ENCODE measurements at places on chromosomes 7 and 10.

DNA sequence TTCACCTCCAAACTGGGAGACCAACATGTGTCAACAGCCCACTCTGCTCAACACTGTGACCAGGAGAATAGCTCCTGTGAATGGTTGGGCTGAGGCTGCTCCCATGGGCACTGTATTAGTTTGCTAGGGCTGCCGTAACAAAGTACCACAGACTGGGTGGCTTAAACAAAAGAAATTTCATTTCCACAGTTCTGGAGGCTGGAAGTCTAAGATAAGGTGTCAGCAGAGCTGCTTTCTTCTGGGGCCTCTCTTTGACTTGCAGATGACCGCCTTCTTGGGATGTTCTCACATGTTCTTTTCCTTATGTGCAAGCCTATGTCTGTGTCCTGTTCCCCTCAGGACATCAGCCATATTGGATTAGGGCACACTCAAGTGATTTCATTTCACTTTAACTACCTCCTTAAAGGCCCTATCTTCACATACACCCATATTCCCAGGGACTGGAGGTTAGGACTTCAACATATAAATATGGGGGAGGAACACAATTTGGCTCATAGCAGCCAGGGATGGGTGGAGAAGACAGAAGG, 90.3 kb downstream of the CPED1 start:
- no peak for DNase-seq

DNA sequence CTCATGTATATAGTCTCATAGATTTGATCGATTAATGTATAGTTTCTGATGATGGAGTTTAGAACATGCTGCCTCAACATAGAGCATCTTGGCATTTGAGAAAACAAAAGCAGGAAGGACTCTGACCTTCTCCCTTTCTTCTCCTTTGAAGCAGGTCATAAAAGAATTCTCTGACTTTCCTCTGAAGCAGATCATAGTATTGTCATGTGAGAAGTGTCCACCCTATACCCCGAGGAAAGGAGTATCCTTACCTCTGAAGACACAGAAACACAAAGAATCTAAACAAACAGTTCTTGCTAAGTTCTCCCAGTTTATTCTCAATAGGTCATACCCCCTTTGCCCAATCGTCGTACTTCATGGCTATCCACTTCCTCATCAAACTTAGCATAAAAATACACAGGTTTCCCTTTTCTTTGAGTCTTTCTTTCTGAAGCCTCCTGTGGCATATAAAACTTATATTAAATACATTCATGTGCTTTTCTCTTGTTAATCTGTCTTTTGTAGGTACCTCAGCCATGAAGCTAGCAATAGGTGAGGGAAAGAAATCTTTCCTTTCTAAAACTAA, 194.9 kb downstream of the REEP3 start:
- no peak for DNase-seq

DNA sequence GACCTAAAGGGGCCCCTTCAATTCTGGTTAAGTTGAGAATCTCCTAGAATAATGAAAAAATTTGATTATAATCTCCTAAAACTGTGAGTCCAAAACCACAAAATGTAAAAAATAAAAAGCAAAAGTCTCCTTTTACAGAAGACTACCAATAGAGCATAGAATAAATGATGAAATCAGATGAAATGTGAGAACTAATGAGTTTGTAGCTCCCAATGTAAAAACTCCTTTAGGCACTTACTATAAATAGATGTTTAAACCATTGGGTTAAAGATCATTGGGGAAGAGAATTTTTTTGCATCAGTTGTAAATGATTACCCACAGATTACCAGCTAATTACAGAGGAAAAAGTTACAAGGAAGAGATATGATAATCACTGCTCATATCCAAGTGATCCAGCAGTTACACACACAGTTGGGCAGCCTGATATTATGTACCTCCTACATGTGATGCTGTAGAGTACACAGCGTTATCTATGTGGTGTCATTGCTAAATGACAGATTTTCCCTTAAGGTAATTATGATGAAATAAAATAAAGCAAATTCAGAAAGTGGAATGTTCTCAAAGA, 282.7 kb upstream of the SEMA3D start:
- DNase-seq: no peak

DNA sequence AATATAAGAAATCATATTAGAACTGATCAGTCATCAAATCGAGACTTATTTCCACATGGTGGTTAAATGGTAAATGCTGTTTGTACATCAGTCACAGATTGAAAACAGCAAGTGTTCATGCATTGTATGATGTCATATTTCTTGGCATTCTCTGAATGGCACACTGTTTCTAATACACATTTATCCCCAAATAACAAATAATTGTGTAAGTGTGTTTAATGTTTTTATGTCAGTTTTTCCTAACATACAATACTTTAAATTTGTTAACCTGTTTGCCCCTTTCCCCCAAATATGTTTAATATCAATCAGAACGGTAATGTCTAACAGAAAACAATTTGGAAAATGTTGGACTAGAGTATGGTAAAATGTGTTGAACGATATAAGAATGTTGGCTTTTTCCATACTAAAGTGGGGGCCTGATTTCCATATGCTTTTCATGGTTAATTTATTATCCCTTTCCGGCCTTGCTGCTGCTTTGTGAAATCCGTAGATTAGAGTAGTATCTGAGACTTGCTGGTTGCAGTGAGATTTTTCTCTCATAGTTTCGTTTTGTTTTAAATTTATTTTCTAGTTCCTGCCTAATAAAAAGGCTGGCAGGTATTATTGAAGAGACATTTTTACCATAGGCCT, 23.7 kb downstream of the RAB18 start:
- DNase-seq: no peak

- DNase-seq: no peak
Observed at GRCh38 chr10:43111101-43111500, 27.1 kb upstream of the CSGALNACT2 start.

DNA sequence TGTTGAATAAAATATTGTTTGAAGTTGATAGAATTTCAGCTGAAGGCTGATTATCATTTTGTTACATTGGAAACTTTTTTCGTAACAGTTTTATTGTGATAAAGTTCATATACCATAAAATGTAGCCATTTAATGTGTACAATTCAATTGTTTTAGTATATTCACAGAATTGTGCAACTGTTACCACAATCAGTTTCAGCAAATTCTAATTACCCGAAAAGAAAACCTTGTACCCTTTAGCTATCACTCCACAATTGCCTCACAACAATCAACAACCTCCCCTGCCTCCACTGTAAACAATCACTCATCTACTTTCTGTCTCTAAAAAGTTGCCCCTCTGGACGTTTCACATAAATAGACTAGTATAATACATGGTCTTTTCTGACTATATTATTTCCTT, 179.7 kb upstream of the BET1 start:
- no peak for DNase-seq

- no peak for DNase-seq
Observed at GRCh38 chr10:132663666-132664365, 122.1 kb downstream of the NKX6-2 start.

- DNase-seq: no peak
Observed at GRCh38 chr10:49649936-49650723, 29.3 kb upstream of the C10orf53 start.

DNA sequence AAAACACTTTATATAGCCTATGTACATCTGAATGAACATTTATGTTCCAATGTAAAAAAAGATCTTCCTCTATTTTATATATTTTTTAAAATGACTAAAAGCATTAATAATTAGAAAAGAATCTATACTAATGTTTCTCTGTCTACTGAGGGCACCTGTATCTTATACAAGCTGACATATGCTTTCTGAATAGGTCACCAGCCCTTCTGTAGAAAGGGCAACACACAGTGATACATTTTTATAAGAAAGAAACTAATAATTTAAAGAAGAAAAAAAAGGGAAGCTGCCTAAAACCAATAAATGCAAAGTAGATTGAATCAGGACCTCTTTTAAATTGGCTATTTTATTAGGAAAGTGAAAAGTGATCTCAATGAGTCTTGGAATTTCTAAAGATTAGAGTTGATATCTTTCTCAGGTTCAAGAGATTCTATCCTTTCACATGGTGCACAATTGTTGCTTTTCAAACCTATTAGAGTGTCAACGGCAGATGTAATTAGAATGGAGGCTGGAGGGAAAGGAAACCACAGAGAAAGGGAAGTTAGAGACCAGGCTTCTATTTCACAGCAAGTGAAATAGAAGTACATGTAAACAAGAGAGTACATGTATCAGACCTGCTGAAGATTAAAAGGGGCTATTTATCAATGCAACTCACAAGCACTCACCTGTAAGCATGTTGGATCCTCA, 6.3 kb downstream of the MTPN start:
- DNase-seq: peak; percentile 79

DNA sequence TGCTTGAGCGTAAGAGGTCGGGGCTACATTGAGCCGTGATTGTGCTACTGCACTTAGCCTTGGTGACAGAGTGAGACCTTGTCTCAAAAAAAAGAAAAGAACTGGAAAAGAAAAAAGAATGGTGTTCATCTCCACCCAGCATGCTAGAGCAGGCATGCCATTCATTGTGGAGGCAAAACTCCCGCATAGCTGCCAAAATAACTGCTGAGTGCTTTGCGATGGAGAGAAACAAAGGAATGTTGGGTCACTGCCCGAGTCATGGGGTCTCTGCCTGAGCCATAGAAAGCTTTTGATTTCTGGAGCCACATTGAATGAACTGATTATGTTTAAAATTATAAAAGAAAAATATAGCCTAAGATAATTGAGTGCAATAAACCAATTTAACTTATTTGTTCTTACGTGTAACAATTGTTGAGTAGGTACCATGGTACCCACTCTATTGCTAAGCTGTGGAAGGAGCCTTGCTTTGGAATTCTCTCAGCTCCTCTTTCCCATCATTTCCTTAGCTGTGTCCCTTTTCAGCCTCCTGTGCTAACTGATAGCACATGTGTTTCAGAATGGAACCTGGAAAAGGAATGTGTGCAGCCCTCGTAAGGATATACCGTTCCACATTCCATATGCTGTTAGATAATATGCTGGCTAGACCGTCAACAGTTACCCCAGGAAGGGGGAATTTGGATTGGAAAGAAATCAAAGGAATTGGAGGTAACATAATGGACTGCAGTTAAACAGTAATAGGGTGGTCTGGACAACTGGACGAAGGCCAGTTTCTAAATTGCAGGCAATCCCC, 99.0 kb downstream of the KIAA1217 start:
- DNase-seq: no peak

DNA sequence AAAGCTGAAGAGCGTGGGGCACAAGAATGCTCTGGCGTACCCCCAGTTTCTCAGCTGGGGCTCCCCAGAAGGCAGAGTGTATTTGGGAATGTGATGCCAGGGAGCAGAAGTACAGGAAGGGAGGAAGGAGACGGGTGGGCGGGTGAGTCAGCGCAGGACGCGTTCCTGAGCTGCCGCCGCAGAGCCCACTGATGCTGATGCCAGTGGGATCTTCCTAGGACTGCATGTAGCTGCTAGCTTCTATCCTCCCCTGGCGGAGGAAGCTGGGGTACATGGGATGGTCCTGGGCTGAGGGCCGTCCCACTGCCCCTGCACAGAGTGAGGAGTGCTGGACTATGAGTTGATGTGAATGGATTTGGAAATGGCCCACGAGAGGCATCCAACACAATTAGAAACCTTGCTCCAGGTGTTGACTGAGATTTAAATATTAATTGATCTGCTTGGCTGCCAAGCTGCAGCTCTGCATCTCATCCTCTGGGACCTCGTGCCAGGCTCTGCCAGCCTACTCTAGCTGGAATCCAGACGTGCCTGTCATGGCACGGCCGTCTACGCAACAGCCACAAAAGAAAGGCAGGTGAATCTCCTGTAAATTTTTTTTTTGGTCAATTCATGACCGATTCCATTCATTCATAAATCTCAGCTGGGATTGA, 66.2 kb upstream of the RHEB start:
- DNase-seq: no peak

DNA sequence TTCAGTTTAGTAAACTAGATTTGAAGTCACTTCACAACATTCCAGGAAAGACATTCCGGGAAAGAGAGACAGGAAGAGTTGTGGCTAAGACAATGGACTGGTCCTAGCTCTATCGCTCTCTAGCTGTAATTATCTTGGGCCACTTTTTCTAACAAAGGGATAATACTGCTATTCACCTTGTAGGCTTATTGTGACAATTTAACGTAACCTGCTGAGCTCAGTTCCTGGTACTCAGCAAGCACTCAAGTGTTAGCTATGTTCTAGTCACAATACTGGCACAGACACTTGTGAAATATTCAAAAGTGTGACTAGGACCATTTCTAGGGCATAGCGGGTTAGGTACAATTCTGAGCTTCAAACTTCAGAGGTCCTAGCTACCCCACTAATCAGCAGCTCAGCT, 12.0 kb upstream of the NRCAM start:
- DNase-seq: no peak

DNA sequence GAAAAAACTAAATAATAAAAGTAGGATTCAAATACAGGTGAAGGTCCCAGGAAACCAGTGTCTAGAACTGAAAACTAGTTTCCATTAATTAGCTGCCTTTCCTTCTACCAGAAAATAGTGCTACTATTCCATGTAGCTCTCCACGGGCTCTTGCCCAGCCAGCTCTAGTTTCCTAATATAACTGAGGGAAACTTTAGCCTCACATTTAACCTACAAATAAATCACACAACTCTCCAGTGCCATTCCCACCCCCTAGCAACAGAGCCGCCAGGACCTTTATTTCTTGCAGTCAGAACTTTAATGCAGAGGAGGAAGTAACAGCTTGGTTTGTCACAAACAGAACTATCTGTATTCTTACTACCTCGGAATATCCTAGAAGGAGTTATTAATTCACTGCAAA, 10.3 kb downstream of the TOMM7 start:
- DNase-seq: no peak

- no peak for DNase-seq
Observed at GRCh38 chr10:12503311-12503710, 154.0 kb downstream of the CAMK1D start.

DNA sequence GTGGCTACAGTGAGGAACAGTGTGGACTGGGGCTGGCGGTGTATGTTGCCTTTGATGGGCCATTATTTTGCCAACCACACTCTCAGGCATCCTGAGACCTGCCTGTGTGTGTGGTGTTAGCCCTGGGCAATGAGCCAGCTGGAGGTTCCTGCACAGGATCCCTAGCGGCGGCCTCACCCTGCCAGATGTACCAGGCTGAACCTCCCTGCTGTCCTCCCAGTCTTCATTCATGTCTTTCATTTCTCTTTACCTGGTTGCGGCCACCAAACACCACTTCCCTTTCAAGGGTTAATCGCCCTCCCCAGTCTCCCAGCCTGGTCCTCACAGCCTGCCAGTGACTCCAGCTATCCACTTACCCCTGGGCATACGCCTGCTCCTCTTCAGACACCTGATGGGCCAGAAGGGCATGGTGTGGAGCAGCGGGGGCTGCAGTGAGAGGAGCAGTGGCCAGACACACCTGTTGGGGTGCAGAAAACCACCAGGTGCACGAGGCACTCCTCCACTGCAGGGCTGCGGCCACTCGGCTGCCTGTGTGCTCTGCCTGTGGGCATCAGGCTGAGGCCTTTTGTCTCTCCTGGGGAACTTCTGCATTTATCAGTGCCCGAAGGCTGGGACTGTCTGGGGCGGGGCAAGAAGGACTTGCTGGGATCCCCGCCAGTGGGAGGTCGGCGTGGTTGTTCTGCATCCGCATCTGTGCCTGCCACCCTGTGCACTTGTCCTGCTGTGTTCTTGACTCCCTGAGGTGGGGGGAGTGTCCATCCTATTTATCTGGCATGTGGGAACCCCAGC, 111.6 kb downstream of the ARHGAP22 start:
- peak; percentile 90 for DNase-seq

All from AML-193 (cell line).